ENCODE measurements at places on chromosomes 3 and 15.

DNA sequence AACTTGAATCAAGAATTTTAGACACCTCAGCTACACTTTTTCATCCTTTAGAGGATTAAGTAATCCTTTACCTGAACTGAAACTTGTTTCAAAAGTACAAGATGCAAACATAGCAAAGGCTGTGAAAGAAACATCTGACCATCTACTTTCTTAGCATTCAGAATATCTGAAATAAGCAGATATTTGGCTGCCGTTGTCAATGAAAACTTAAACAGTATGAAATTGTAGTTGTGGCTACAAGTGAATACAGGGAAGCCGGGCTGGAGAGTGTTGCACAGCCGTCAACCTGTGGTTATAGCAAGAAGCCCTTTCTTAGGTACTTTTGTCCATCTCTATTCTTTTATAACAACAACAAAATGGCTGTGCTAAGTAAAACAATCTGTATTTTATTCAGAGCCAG is 6.9 kb upstream of the CX3CR1 start:
- no peak for DNase-seq

DNA sequence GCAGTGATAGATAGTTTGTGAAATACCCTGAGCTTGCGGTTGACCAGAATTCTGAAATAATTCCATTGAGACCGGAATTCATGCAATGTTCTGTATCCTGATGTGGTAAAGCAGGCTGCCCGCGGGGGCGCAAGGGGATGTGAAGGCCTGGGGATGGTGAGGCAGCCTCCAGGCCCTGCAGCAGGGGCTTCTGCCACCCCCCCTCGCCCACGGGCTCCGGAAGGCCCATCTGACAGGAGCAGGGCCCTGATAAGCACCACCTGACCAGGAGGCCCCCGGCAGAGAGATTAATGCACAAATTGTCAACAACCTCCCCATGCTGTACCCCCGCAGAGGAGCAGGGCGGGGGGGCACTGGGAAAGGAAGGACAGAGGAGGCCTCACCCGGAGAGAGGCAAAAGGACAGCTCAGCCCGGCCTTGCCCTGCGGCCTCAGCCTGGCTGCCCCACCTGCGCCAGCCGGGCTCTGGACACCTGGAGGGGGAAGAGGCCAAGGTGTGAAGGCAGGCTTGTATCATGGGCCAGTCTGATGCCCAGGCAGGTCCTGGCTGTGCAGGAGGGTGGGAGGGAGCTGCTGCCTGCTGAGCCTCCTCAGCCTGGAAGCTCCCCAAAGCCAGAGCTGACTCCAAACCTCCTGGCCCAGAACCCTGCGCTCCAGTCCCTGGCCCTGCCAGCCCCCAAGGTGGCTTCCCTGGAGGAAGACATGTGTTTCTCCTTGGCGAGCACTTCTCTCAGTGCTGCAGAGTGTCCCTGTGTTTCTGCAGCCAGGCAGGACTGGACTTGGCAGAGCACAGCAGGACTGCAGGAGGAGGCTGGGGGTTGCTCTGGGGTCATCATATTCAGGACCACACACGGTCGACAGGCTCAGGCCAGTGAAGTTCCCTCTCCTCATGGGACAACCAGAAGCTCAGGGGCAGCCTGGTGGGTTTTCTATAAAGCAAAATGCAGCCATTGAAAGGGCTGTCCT is 46.5 kb downstream of the RPN1 start:
- no peak for DNase-seq

DNA sequence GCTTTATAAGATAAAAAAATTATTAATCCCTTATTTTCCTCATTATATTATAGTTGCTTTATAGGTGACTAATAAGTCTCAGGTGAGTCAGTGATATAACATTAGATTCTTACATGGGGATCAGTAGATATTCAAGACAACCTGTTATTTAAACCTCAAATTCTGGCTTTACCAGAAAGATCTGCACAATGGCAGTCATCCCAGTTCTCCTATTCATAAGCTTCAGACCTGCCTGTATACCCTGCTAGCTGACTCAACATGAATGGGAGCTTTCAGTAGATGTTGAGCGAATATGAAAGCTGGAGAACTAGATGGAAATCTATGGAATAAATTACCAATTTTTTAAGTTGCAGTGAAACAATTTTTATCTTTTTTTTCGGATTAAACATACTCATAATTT is 20.5 kb upstream of the CCDC54 start:
- no peak for DNase-seq

GRCh38 chr15:39302936-39303335 is 277.9 kb upstream of the THBS1 start:
- no peak for DNase-seq

DNA sequence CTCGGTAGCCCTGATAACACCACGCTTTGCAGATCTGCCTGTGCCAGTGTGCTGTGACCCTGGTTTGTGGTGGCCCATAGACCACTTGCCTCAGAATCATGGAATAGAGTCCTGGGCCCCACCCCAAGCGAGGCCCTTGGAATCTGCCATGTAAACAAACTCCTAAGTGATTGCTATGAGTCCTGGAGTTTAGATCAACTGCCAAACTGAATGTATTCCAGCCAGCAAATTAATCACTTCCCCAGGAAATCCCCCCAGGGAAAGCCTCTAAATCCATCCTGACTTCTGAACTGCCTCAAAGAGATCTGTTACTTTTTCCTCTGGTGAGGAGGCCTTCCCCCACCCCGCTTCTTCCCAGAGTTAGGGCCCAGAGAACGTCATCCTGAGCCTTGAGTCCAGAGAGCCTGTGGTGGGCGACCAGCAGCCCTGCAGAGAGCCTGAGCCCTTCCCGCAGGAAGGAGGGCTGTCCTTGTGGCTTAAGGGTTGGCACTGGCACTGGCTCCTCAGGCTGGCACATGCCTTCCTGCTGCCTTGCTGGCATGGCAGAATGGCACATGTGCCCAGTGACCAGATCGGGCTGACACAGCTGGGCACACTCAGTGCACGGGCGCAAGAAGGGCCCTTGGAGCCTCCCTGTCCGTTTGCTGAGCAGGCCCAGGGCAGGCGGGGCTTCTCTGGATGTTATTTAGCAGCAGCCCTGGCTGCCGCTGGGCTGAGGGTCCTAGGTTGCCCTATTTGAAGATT is 50.6 kb upstream of the PLXNA1 start:
- DNase-seq, result no peak

GRCh38 chr3:123348471-123349200 is 100.3 kb downstream of the ADCY5 start:
- no peak for DNase-seq

DNA sequence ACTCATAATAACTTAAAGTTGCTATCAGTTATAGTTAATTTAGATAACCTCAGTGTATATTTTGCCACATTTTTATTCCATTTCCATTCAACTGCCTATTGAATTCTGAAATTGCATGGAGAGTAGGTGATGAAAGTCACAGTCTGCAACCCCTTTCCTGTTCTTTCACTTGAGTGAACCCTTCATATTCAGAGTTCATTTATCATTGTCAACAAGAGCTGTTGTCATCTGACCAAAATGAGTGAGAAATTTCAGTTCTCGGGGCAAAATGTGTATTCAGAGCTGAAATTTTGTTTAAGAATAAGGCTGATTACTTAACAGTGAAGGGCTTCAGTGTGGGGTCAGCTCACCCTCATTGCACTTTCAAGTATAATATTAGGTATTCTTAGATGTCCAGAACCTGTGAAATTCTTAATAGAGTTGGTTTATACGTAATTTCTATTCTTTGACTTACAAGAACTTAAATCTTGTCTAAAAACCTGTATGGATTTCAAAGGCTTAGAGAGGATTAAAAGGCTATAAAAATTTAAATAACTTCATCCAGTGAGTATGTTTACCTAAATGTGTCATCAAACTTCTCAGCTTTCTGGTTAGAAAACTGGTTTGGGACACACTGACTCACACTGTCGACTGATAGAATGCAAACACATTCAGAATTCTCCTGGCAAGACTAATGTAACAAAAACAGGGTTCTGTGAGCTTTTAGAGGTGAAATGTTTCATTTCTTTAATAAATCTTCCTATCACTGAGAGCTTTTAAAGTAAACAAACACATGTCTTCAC is 92.2 kb downstream of the CMSS1 start:
- no peak for DNase-seq

DNA sequence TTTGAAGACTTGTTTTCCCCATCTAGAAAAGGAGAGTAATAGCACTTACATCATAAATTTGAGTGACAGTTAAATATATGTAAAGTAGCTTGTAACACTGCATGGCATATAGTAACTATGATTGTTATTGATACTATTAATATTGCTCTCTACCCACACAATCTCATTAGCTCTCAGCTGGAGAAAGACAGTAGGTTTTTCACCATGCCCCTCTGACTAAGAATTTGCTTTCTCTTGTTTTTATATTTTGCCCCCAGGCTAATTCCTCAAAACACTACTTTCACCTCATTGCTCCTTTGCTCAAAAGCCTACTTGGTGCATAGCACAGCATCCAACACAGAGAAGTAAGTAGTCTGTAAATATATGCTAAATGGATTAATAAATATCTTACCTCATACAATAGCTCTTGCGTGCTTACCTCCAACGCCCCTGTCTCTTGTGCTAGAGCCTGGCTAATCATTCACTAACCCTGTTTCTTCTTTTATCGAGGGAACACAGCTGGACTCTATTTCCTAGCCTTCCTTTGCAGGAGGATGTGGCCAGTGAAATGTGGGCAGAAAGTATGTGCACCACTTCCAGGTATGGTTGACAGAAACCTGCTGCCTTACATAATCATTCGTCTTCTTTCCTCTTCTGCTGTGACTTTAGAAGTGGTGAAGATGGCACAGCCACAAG is 190.0 kb downstream of the PLCH1 start:
- peak; percentile 44 for DNase-seq

DNA sequence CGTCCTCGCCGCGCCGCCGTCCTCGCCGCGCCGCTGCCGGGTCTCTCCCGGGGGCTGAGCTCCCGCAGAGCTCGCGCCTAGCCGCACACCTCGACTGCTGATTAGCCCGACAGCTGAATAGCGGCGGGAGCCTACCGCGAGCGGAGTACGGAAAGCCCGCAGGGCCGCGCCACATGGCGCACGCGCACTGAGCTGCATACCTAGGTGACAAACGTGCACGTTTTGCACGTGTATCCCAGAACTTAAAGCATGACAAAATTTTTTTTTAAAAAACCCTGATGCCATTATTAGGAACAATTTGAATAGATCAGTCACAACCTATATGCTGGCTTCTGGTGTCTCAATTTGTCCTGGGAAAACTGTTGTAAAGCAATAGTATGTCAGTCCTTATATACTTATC is at the start of gene GOLGA8A:
Gene GOLGA8A (minus strand): TSS at position 122 of the 400 bp plus-strand sequence. CDS start 48,117 bp downstream, outside the sequence.
- DNase-seq, result peak; percentile 86

- DNase-seq, result no peak
These were observed 57.1 kb downstream of the SHQ1 start for GRCh38 chr3:72791161-72791560.

- no peak for DNase-seq
These were observed 4.2 kb downstream of the PLOD2 start for GRCh38 chr3:146156666-146157314.

GRCh38 chr15:64622410-64623260 is 152.8 kb downstream of the RBPMS2 start:
- DNase-seq, result peak; percentile 73

DNA sequence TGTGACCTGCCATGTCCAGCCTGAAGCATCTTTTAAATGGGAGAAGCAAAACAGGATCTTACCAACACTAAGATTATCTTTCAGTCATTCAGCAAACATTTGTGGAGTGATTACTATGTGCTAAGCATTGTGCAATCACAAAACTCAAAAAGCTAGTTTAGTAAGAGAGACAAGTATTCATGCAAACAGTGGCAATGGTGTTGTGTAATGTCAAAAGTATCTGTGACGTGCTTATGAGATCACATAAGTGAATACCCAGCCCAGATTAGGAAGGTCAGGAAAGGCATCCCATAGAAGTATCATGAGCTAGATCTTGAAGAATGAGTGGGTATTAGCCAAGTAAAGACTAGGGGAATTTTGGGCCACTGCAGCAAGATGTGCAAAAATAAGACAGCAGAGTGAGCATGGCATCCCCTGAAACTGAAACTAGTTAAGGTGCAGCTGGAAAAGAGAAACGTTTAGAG is 32.1 kb downstream of the SEC62 start:
- DNase-seq, result no peak

GRCh38 chr3:62987721-62988120 is 112.5 kb upstream of the CADPS start:
- DNase-seq, result no peak

GRCh38 chr3:120404876-120405275 is 45.9 kb downstream of the FSTL1 start:
- DNase-seq, result no peak

DNA sequence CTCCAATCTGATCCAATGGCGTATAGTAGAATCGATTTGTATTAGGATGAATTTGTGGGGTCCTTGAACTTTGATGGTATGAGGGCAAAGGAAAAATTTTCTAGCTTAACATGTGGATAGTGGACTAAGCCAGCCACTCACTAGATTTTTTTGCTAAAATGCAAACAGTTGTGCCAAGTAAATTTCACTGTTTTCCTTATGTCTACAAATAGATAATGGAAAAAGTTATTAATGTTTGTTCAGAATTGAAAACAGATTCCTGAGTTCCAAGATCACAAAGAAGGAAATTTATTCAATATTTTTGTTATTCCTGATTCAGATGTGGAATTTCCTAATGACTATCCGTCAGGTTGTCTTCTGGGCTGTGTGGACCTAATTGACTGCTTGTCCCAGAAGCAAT is 35.2 kb upstream of the ZNF609 start:
- DNase-seq, result no peak

- DNase-seq, result no peak
These were observed 175.0 kb downstream of the UBE2E2 start for GRCh38 chr3:23377928-23378672.

GRCh38 chr3:34360713-34361112 is 562.3 kb downstream of the PDCD6IP start:
- no peak for DNase-seq

DNA sequence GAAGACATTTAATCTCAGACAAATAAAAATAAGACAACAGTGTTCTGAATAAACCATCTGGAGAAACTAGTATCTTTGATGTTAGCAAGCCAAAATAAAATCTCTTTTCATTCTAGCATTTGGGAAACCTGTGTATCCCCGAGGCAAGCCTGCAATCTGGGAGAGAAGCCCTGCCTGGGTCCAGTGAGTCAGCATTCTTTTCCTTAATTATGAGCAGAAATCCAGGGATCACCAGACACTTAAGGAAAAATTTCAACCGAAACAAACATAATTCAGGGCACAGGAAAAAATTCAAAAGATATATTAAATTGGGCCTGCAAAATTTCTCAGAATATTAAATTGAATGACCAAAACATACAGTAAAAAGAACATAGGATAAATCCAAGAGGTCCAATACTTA is 4.2 kb downstream of the NCBP2 start:
- no peak for DNase-seq

DNA sequence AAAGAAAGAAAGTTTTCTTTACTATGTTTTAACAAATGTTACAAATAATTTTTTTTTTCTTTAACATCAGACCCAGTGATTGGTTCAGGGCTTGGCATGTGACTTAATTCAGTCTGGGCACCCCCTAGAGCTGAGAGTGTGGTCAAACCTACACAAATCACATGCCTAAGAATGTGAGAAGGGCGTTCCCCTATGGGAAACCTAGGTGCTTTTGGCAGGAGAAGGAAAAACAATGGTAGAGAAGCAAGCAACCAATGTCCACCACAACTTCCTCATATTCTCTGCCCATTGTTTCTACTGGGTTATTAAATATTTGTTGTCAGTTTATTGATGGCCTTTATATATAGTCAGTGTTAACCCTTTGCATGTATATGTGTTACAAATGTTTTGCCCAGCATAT is 21.4 kb upstream of the PIAS1 start:
- DNase-seq, result no peak
